ENCODE measurements at places on chromosomes 1 and 21. TPM values are rescaled to one million over a fixed set of nuclear protein-coding genes. Genes with fewer than 3 reads are reported as not detected.

DNA sequence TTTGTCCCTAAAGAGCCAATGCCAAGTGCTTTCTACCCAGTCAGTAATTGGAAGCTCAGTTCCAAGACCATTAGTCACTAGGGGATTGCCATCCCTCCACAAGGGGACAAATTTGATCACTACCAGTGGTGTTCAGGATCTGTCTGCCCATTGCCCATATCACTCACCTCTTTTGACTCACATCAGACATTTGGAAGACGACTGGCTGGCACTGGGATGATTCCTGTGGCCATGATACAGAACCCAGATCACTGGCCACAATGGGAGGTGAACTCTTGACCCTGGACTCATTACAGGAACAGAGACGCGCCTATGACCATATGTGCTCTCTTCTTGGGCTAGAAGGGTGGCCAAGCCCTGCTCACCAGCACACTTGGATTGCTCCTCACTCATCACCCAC lies 71.0 kb downstream of the COLGALT2 start:
- no peak for DNase-seq

- no peak for DNase-seq
Measured at GRCh38 chr1:51624855-51625254, 8.0 kb downstream of the OSBPL9 start.

GRCh38 chr1:68384321-68384813 lies 65.4 kb downstream of the RPE65 start:
- DNase-seq: no peak

FCRL3 gene
- not detected for total RNA-seq

- no peak for DNase-seq
Measured at GRCh38 chr1:40383095-40383487, 9.6 kb downstream of the SMAP2 start.

CENPL gene
- total RNA-seq: 2.6 TPM

DNA sequence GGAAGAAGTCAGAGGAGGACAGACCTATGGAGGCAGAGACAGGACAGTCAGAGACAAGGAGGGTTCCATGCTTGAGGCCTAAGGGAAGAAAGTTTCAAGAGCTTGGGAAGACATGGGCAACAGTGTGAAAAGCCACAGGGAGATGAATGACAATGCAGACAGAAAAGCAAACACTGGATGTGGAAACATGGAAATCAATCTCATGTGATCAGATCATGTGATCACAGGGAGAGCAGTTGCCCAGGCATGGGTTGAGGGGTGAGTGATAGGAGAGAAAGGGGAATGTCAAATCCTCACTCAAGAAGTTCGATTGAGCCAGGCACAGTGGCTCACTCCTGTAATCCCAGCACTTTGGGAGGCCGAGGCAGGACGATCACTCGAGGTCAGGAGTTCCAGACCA lies 17.2 kb downstream of the PTAFR start:
- DNase-seq: no peak

GRCh38 chr1:24169286-24169685 lies 17.8 kb downstream of the IFNLR1 start:
- no peak for DNase-seq

- no peak for DNase-seq
Measured at GRCh38 chr1:29549001-29549400, 312.7 kb downstream of the PTPRU start.

GRCh38 chr1:55320891-55321290 lies 105.7 kb upstream of the USP24 start:
- no peak for DNase-seq

- no peak for DNase-seq
Measured at GRCh38 chr1:12730156-12730555, 14.2 kb downstream of the AADACL3 start.

- DNase-seq: no peak
Measured at GRCh38 chr1:20640183-20640597, 6.9 kb downstream of the PINK1 start.

FCAMR gene
- not detected for total RNA-seq

DNA sequence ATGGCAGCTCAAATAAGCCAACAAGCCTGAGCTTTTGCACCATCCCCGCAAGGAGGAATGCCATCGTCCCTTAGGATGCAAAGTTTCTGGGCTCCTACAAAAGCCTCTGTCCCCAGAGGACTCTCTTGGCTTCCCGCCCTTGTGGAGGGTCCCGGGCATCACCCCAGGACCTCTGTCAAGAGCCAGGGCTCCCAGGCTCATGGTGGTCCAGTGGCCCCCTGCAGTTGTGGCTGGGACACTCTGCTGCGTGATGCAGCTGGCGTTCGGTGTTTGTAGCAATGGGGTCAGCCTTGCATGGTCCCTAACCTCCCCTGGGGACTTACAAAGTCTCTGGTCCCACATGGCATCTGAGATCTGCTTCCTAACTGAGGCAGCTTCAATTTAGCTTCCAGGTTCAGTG lies 104.7 kb downstream of the RIPK4 start:
- no peak for DNase-seq

GRCh38 chr1:64470665-64471217 lies 812 bp downstream of the CACHD1 start:
- peak; percentile 56 for DNase-seq

OR2T10 gene
- total RNA-seq: not detected

- DNase-seq: no peak
Measured at GRCh38 chr1:31758823-31759222, 5.3 kb downstream of the ADGRB2 start.

SYCP1 gene
- total RNA-seq: not detected

- DNase-seq: no peak
Measured at GRCh38 chr1:13451399-13451965, 41.2 kb downstream of the PRAMEF20 start.

ECM1 gene
- total RNA-seq: 16.7 TPM

VWA5B1 gene
- 0.13 TPM for total RNA-seq

GRCh38 chr1:11611638-11612327 lies 42.4 kb downstream of the FBXO2 start:
- DNase-seq: no peak

DNA sequence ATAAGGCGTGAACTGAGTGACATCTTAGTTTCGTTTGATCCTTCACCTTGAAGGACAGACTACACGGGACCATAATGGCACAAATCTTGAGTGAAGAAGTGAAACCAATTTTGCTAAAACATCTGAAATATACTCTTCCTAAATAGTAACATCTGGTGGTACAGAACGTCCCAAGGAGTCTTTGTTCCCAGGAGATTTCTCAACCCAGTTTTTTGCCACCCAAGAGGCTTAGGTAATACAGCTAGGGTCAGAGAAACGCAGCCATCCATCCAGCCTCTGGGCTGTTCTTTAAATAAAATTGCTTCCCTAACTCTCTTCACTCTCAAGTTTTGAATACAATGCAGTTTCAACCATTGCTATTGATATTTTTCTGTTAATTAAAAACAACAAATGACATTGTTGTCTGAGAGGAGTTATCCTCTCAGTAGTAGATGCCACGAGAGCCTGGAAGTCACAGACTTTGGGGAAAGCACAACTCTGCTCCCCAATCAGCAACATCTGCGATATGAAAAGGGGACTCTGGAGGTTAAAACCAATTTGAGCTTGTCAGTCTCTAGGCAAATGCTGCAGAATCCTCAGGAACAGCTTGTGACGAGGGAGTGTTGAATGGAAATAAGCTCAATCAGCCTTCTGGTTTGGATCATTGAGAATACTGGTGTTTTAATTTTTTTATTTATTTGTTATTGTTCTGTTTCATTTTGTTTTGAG lies 394.3 kb upstream of the ADGRL2 start:
- DNase-seq: no peak

DNA sequence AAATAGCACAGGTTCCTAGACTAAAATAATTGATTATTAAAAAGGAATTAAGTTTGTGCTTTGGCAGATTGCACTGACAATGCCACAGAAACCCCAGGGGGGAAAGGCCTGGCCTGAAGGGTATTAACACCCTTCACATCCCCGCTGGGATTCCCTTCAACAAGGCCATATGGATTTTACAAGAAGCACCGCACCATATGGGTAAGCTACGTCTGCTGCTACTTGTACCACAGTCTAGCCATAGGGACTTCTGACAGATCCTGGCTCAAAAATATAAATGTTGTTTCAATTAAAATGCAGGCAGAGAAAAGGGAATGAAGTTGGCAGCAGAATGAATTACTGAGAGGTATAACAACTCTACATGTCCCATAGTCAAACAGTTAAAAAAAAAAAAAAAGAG lies 101.0 kb downstream of the DENND1B start:
- DNase-seq: no peak

SPTA1 gene
- total RNA-seq: not detected

- DNase-seq: no peak
Measured at GRCh38 chr1:153344718-153345025, 4.0 kb downstream of the PGLYRP4 start.

DNA sequence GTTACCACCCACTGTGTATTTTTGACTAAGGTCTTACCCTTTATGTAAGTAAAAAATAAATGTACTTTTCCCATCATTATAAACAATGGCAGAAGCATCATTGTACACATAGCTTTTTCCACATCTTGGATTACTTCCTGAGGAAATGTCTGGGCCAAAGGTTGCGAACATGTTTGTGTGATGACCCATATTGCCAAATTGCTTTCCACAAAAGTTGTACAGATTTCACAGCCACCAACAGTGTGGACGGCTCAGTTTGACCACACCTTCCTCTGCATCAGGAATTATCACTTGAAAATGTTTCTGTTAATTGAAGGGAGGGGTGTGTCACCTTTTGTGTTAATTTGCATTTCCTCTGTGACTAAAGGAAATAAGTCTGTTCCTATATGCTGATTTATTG lies 25.7 kb downstream of the AKNAD1 start:
- DNase-seq: no peak

- no peak for DNase-seq
Measured at GRCh38 chr1:29055160-29055559, 68.5 kb downstream of the TMEM200B start.

ZBED6 gene
- total RNA-seq: 12.3 TPM

CD52 gene
- 4.4 TPM for total RNA-seq

FAM131C gene
- 4.5 TPM for total RNA-seq

LCE3E gene
- not detected for total RNA-seq

SLC2A5 gene
- 2.1 TPM for total RNA-seq

DNA sequence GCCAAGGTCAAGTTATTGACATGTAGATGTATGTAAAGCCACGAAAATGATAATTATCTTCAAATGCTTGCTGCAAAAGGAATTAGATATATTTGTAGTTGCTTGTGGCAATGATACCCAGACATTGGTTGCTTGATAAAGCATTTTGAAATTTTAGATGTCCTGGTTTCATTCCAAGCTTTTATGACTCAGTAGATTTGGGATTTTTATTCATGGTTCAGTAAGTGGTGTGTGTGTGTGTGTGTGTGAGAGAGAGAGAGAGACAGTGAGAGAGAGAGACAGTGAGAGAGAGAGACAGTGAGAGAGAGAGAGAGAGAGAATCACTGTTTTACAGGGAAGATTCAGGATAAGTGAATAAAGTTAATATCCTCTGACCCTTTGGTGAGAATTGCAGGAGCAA lies 498.2 kb upstream of the C1orf87 start:
- DNase-seq: no peak

DNA sequence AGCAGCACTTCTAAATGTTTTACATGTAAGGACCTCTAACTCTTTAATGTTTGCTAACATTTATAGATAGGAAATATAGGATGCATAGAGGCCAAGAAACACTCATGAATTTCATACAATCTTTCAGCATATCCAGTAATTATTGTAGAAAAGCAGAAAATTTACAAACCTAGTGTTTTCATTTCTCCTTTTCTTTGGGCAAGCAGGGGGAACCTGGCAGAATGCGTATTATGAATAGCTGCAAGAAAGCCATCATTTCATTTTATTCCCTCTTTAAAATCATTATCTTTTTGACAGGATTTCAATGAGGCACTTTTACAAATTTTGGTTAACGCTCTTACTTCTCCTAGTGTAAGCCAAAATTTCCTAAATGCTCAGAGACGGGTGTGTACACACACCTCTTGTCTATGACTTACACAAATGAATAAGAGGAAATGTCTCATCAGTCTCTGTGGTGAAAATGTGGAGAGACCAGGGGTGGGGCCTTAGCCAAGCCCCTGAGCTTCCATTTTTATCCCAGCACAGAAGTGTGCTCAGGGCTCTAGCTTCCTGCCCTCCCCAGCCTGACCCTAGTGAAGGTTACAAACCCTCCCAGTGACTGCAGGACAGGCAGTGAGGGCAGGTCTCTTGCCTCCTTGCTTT lies 91.6 kb downstream of the LRRC8C start:
- DNase-seq: peak; percentile 43

KCNQ4 gene
- total RNA-seq: 2.6 TPM

SLAMF8 gene
- total RNA-seq: 1.00 TPM

Measured in Right ventricle myocardium superior (tissue), 1 donor.